ENCODE measurements at places on chromosomes 16 and 17. TPM values are rescaled to one million over a fixed set of nuclear protein-coding genes. Genes with fewer than 3 reads are reported as not detected.

UBE2O gene
- total RNA-seq, result 29.0 TPM

GRCh38 chr16:59212492-59213024, 478.4 kb upstream of the GOT2 start:
- H3K4me3 ChIP-seq, result no peak overlapping the region
- H3K4me1 ChIP-seq, result no peaks in the 10 kb centered on the region
- no peak overlapping the region for H3K27ac ChIP-seq

- no peak overlapping the region for H3K27ac ChIP-seq
- H3K27me3 ChIP-seq, result no peaks in the 10 kb centered on the region
- peaks cover 16% of the 10 kb centered on the region for H3K36me3 ChIP-seq
- H3K4me1 ChIP-seq, result peaks cover 35% of the 10 kb centered on the region
- H3K4me3 ChIP-seq, result no peak overlapping the region
These were observed 5.7 kb upstream of the MPRIP start for GRCh38 chr17:17036524-17036998.

MYH11 gene
- total RNA-seq, result 0.05 TPM

GRCh38 chr16:27281243-27281642, 12.7 kb upstream of the NSMCE1 start:
- H3K4me1 ChIP-seq, result peaks cover 10% of the 10 kb centered on the region
- H3K27me3 ChIP-seq, result no peaks in the 10 kb centered on the region
- H3K4me3 ChIP-seq, result no peak overlapping the region
- H3K36me3 ChIP-seq, result peaks cover 4% of the 10 kb centered on the region
- DNase-seq, result no peak

FMNL1 gene
- 9.6 TPM for total RNA-seq

GRCh38 chr17:43936434-43936833, 5.8 kb downstream of the PPY start:
- no peak overlapping the region for H3K27ac ChIP-seq
- no peaks in the 10 kb centered on the region for H3K4me1 ChIP-seq
- H3K36me3 ChIP-seq, result no peaks in the 10 kb centered on the region
- no peak for DNase-seq

DNA sequence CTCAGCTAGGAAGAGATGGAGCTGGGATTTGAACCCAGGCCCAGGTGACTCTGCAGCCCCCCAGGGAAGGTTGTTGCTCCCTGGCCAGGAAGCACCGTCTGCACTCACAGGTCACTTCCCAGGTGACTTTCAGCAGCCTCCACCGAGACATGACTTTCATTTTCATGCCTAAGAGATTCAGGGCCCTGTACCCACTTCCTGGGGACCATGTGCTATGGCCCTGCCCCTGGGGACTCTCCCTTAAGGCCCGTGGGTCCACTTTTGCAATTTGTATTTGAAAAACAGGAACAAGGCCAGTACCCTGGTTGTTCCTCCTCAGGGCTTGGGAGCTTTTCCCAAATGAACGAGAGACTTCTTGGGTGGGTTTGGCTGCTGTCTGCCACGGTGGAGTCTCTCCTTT, 191.0 kb downstream of the IRF8 start:
- H3K27ac ChIP-seq, result no peak overlapping the region
- no peak for DNase-seq
- peaks cover 92% of the 10 kb centered on the region for H3K27me3 ChIP-seq
- H3K36me3 ChIP-seq, result no peaks in the 10 kb centered on the region
- H3K4me3 ChIP-seq, result no peak overlapping the region

CHST5 gene
- total RNA-seq, result 0.42 TPM

CCDC137 gene
- total RNA-seq, result 37.8 TPM

MLKL gene
- total RNA-seq, result 46.1 TPM

- DNase-seq, result no peak
- H3K27me3 ChIP-seq, result no peaks in the 10 kb centered on the region
- no peak overlapping the region for H3K4me3 ChIP-seq
- peaks cover 45% of the 10 kb centered on the region for H3K4me1 ChIP-seq
These were observed 49.5 kb downstream of the FTO start for GRCh38 chr16:53753431-53753830.

GRCh38 chr16:4837733-4838501, 9.2 kb downstream of the GLYR1 start:
- H3K27ac ChIP-seq, result no peak overlapping the region
- no peaks in the 10 kb centered on the region for H3K4me1 ChIP-seq
- no peaks in the 10 kb centered on the region for H3K27me3 ChIP-seq
- peaks cover 60% of the 10 kb centered on the region for H3K36me3 ChIP-seq
- no peak for DNase-seq
- H3K4me3 ChIP-seq, result no peak overlapping the region

HOXB8 gene
- 30.9 TPM for total RNA-seq

DNA sequence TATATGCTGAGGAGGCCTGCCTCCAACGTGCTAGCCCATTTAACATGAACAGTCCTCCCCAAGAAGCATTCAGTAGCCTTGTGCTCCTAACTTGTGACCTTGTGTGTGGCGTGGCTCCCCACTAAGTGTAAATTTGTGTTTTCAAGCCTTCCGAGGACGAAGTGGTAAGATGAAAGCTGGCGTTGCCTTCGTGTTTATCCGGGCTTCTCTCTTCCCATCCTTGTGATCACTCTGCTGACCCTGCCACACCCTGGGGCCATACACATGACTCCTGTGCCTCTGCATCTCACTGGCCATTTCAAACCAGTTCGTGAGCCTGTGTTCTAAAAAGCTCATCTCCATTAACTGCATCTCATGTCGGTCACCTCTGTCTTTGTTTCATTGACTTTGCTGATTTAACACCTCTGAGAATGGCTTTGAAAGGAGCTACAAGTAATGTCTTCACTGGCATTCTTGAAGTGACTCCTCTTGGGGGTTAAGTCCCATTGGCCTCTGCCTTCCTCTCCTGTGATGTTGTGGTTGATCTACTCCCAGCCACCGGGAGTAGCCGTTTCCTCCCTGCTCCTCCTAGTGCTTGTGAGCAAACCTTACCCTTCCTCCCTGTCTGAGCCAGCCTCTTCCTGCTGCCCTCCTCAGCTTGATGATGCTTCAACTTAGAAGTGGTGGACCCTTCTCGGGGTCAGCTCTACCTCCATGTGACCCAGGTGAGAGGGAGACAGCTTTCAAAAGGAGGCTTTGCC, 27.4 kb upstream of the NAGLU start:
- H3K27me3 ChIP-seq, result no peaks in the 10 kb centered on the region
- H3K27ac ChIP-seq, result no peak overlapping the region
- H3K36me3 ChIP-seq, result peaks cover 69% of the 10 kb centered on the region
- no peak overlapping the region for H3K4me3 ChIP-seq

All from Calu3 (cell line).